Activated naive CD4-positive, alpha-beta T cell (primary cell): ENCODE measurements at places on chromosomes 1 and 21.
A peak's percentile ranks its signal among the peaks of the same experiment; 100 is the strongest.

DNA sequence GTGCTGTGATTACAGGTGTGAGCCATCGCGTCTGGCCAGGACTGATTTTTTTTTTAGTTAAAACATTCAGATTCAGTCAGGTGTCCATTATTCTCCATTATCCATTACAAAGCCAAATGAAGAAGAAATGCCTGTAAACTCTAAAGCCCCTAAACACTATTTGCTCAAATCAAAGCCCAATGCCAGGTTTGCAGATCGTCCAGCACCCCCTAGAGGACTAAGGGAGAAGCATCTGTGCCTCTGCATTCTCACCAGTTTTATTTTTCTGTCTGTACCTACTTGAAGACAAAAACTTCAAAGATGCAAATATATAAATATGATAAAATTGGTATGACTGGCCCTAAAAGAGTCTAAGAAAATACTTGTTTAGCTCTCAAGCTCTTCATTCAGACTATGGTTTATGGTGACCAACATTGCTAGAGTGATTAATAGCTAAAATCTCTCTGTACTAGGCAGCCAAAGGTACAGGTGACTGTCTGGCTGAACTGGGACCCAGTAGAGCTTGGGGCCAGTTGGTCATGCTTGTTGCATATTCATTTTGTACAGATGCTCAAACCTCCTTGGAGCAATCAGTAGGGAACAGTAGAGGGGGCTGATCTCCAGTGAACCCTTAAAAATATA is 138.4 kb downstream of the SYT2 start:
- DNase-seq, result no peak

GRCh38 chr1:29969576-29969975 is 733.3 kb downstream of the PTPRU start:
- DNase-seq, result no peak

DNA sequence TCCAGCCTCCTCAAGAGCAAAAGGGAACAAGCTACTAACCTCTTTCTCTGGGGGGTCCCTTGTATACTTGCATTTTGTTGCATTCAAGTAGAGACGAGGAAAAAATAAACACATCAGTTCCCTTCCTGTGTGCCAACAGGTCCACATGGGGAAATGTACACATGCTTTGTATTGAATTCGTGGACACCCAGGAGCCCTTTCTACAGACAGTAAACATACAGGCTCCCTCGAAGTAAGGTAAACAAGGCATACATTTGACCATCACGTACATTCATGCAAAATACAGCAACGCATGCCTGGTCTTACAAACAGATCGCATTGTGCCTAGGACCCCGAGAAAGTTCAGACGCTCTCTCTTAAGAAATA is 1.1 kb downstream of the KCND3 start:
- DNase-seq, result no peak

DNA sequence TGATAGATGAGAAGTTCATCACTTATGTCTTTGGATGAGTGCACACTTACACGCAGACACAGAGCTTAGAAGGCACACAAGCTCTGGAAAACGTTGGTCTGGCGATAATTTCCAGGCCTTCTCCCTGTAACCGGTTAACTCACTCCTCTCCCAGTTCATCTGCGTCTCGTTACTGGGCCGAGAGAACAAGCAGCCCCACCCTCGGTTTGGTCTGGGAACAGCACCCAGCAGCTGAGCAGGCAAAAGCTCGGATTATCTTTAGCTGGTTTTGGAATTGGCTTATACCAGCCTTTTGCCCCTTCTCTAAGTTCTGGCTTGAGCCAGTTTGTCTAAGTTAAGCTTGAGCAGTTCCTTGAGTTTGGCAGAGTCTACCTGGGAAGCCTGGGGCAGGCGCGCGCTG is 27.3 kb upstream of the COL6A1 start:
- DNase-seq, result no peak

DNA sequence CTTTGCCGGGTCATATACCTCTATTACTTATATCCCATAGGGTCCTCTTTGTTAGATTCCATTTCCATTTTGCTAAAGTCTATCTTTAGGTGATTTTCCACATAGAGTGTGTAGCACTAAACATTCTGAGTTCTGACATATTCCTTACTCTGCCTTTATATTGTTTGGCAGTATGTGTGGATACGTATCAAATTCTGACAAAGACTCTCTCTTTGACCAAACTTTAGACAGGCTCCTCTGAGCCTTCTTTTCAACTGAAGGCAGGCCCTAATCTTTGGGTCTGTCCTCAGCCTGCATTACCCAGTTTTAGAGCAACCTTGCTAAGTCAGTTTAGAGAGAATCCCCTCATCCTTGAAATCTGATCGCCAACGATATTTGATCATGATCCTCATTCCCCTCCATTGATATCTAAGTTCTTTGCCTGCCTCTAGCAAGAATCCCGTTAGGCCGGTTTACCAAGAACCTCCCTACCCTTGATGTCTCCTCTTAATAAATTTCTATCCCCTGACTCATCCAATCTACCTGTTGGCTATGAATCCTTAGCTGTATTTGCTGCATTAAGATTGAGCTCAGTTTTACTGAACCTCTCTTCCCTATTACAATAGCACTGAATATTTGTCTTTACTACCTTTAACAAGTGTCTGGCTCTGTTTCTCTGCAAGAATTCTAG is 10.4 kb upstream of the PPT1 start:
- DNase-seq, result no peak

DNA sequence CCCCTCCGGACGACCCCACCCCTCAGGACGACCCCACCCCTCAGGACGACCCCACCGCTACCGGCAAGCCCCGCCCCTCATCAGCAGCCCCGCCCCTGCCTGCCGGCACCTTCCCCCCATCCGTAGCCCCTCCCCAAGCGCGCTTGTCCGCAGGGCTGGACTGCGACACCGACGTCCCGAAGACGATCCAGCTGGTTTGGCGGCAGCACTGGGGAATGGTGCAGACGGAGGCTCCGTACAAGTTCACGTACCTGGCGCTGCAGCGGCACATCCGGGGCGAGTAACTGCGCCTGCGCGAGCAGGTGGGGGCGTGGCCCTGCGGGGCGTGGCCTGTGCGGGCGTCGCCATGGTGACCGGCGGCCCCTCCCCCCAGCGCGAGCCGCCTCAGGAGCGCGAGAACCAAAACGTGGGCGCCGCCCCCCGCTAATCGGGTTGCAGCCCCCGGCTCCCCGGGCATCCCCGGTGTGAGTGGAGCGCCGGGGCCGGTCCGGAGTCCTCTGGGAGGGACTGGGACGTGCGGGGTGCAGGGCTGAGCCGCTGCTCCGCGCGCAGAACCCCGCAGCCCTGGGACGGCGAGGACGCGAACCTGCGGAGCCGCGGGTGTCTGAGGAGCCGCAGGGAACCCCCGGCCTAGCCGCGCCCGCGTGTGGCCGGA is 4.9 kb downstream of the RNF223 start:
- DNase-seq, result peak; percentile 71

DNA sequence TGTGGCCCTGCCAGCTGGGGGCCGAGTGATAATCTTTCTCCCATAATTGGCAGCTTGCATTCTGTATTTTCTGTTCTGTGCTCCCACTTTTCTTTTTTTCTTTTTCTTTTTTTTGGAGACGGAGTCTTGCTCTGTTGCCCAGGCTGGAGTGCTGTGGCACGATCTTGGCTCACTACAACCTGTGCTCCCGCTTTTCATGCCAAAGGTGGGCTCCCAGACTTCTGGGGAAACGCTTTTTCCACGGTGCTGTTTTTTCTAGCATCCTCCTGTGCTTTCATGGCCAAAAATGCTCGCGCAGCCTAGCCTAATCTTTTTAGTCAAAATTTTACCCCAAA is 585 bp upstream of the AHCTF1 start:
- DNase-seq, result no peak

GRCh38 chr21:32567626-32568025 is 17.7 kb downstream of the TCP10L start:
- DNase-seq, result no peak

DNA sequence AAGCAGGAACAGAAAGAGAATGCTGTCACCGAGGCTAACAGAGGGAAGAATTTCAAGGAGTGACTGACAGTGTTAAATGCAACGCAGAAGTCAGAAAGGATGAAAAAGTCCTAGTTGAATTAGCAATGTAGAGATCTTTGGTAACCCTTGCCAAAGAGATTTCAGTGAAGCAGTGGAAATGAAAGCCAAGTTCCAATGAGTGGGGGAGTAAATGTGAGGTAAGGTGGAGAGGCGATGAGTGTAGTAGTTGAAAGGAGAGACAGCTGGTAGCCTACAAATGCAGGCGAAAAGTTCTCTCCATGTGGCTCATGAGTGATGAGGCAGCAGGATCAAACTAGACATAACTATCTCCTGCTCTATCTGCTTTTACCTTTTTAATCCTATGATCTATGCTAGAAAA is 74.6 kb upstream of the IPO9 start:
- DNase-seq, result no peak

DNA sequence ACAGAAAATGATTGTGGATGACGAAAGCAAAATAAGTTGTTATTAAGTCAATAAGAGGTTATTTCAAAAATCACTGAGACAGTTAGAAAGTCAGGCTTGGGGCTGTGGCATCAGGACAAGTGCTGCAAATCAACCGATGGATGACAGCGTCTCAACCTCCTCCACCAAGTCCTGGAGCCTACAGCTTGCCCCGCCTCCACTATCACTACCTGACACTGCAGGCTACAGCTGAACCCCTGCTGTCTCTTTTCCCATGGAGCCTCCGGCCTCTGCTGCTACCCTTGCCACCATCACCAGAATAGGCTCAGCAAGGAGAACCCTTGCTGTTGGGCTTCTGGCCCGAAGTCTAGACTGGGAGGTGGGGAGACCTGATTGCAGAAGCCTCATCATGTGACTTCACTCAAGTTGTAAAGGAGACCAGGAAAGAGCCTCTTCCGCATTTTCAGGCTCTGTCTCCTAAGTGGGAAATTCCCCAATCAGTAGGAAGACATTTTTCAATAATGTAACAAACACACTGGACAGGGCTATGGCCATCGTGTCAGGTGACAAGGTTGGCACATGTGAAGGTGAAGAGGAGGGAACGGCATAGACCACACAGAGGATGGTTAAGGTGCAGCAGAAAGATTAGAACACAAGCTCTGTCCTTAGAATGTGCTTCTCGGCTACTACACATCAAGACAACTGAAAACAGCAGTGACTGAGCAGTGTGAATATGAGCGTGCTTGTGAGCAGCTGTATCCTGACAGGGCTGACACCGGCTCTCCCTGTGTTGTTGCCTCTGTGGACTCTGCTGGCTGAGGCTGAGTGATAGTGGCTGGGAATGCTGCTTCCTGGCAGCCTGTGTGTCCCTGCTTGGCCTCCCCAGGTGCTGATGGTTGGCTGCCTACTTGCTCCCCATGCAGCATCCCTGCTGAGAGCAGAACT is 660.7 kb downstream of the PTPRU start:
- DNase-seq, result no peak

DNA sequence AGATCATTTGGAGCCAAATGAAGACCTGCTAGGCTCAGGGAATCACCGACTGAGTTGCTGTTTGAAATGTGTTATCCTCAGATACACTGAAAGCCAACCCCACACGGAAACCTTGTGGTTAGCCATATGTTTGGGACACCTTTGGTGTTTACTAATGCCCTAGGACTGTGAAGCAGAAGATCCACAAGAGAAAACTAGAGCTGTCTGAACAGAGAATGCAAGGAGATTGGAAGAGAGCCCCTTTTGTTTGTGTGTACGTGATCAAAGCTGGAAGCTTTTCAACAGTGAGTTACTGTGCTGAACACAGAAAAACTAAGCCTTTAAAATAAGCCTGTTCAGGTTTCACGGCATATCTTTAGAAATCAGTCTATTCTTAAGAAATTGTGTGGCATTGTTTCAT is 908.2 kb upstream of the ADGRL2 start:
- no peak for DNase-seq

DNA sequence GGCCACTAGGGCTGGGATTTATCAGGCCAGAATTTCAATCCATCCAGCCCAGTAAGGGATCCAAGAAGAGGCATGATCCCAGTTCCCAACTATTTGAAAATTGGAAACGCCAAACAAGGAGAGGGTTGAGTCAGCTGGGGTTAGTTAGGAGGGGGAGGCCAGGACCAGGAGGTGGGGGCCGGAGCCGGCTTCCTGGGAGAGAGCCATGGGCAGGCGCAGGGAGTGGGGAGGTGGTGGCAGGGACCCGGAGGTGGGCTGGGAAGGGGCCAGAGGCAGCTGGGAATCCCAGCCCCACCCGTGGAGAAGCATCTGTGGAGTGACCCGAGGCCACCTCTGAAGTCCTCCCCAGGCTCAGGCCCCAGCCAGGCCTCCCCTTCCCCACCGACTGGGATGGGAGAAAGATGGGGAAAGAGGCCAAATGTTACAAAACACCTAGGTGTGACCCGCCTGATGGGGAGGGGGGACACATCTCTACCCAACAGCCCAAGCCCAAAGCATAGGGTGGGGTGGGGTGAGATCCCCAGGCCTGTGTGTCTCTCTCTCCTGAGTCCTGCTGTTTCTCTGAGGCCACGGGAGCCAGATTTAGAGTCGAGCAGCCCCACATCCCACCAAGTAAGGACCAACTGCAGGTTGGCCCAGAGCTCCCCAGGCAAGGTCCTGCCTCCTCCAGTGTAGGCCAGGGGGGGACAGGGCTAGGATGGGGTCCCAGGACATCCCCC is 10.1 kb downstream of the HSPG2 start:
- no peak for DNase-seq

GRCh38 chr1:110309139-110309538 is 30.0 kb upstream of the RBM15 start:
- DNase-seq, result no peak
